ENCODE measurements at places on chromosomes 4 and X. TPM values are rescaled to one million over a fixed set of nuclear protein-coding genes. Genes with fewer than 3 reads are reported as not detected.

- no peak for DNase-seq
These were observed 469.5 kb upstream of the FAT1 start for GRCh38 chr4:187193141-187193540.

GRCh38 chrX:21479695-21480270 lies 105.6 kb downstream of the CNKSR2 start:
- no peak for DNase-seq

- no peak for DNase-seq
These were observed 63.9 kb downstream of the HPGDS start for GRCh38 chr4:94278781-94279180.

DNA sequence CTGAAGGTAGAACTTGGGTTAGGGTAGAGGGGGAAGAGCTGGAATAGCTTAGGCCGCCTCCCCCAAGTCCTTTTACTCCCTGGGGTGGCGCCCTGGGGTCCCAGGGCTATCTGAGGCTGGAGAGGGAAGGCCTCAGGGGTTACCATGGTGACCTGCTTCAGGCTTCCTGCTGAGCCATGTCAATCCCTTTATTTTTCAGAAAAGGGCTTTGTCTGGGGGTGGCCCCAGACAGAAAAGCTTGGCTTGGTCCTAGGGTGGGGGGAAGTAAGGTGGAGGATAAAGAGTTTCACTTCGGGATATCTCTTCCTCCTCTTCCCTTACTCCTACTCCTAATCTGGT lies 6.3 kb downstream of the EFNB1 start:
- DNase-seq: no peak

DNA sequence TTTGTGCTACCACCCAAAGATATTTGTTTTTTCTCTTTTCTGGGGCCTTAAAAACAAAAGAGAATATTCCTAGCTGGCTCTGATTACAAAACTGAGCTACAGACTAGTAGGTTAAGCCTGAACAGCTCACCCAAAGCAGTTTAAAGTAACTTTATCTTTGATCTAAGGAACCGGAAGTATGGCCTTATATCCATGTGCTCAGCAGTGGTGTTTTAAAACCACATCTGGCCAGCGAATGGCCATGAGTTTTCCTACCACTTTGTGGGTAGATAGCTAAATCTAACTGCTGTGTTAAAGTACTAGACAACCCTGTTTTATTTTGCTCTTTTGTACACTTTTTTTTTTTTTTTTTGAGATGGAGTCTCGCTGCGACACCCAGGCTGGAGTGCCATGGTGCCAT lies 24.6 kb downstream of the ADGRG4 start:
- no peak for DNase-seq

The CTAG1A gene
- total RNA-seq: not detected

- no peak for DNase-seq
These were observed 4.5 kb downstream of the RP2 start for GRCh38 chrX:46841346-46841745.

The PDE5A gene
- 0.25 TPM for total RNA-seq

GRCh38 chr4:24988776-24989175 lies 42.0 kb downstream of the LGI2 start:
- DNase-seq: no peak

The TEC gene
- total RNA-seq: 2.4 TPM

The G6PD gene
- total RNA-seq: 82.8 TPM

DNA sequence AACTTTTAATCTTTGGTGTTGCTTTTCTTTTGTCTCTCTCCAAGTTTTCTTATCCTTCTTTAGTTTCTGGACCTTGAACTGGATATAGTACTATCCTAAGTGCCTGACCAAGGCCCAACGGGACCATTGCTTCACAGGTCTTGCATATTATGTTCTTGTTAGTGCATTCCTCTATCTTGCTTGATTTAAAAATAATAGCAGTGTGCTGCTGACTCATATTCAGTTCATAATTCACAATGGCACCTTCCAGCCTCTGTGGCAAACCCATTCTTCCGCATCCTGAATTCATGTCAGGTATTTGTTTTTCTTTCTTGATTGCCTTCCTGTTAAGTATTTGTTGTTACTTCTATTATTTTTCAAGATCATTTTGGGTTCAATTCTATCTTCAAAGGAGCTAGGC lies 197.1 kb upstream of the GIMD1 start:
- DNase-seq: no peak

DNA sequence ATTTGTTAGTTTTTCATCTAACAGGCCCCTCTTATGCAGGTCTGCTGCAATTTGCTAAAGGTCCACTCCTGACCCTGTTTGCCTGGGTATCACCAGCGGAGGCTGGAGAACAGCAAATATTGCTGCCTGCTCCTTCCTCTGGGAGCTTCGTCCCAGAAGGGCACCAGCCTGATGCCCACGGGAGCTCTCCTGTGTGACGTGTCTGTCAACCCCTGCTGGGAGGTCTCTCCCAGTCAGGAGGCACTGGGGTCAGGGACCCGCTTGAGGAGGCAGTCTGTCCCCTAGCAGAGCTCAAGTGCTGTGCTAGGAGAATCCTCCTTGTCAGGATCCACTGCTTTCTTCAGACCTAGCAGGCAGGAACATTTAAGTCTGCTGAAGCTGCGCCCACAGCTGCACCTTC lies 30.5 kb downstream of the ATRX start:
- DNase-seq: no peak

The SRPX2 gene
- not detected for total RNA-seq

The TCEAL6 gene
- total RNA-seq: not detected

DNA sequence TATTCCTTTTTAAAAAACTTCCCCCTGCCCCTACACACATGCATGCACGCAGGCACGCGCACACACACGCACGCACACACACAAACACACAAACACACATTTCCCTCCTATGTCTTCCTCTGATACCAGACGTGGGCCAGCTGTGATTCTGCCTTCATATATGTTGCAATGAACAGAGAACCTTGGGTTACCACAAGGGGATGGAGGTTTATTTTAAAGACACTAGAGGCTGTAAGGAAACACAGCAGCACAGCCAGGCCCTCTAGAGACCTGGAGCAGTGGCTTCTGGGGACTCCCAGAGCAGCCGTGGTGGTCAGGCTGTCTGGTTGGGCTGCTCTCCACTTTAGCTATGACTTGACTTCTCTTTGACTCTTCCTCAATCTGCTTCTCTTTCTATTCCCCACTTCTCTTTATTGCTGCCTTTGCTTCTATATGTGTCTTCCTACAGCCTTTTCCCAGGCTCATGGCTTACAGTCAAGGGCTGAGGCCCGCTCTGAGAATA lies 3.2 kb upstream of the TLR10 start:
- no peak for DNase-seq

DNA sequence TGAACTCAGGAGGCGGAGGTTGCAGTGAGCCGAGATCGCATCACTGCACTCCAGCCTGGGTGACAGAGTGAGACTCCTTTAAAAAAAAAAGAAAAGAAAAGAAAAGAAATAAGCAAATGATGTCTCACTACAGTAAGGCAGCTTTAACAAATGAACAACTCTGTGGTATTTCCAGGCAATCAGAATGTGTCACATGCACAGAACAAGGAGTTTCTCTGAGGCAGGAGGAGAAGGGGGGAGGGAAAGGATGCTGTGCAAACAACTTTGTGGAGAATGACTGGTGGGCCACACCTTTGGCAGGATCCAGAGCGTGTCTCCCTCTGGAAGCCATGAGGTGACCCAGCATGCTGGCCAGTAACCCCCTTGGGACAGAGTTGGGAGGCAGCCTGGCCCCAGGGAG lies 57.6 kb downstream of the RAI2 start:
- no peak for DNase-seq

The P2RY8 gene
- 34.5 TPM for total RNA-seq

The CORIN gene
- 0.30 TPM for total RNA-seq

DNA sequence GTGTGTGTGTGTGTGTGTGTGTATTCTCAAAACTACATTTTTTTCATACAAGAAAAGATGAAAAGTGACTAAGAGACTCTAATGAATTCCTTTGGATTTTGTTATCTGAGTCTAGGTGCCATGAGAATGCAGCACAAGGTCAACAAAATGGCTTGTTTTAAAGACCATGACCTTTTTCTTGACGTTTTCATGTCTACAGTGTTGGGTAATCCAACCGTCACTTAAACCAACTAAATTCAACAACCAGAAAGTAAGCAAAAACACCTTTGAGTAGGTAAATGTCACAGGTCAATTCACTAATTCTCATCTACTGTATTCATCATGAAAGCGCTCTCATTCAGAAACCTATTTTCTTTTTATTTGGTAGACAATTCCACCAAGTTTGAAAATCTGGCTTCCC lies 3.1 kb downstream of the SMARCA1 start:
- DNase-seq: no peak

The SSX4 gene
- total RNA-seq: not detected

The ASB12 gene
- not detected for total RNA-seq

DNA sequence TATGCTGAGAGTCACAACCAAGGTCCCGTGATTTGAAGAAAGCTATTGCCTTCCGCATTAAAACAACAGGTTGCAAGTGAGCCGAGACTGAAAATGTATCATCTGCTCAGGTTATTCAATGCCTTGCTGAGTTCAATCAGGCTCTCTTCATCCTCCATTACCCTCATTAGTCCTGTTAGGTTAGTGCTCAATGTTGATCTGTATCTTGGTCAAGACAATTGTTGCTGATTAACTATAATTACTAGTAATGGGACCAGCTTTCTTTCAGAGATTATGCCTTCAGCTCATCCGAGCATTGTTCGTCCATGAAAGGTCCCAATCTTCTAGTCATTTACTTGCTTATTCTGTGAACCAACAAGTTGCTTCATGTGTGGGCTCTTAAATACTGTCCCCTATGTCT lies 534.6 kb upstream of the FAM241A start:
- no peak for DNase-seq

The MAGED1 gene
- total RNA-seq: 45.5 TPM

GRCh38 chr4:169846396-169846795 lies 88.7 kb upstream of the HPF1 start:
- DNase-seq: no peak

- DNase-seq: no peak
These were observed 25.7 kb upstream of the XIAP start for GRCh38 chrX:123834116-123834515.

- peak; percentile 8 for DNase-seq
These were observed 78.5 kb downstream of the MID1IP1 start for GRCh38 chrX:38879631-38880220.

DNA sequence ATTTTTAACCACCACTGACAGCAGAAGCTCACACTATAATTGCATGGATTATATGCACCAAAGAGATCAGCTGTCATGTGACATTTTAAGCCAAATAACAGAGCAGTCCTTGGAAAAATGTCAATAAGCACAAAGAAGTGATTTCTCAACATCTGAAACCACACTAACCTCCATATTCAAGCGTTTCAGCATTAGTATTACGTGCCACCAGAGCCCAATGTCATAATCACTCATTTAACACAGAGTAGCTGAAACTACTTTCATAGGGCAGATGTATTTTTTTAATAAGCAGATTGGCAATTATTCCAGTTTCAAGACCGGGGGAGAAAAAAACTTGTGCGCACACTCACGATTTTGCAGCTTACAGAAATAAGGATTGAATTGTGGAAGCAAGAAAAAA lies 76.6 kb downstream of the SH3KBP1 start:
- no peak for DNase-seq

The OPN1MW gene
- total RNA-seq: not detected

The BMX gene
- not detected for total RNA-seq

The ZNF41 gene
- 8.7 TPM for total RNA-seq

DNA sequence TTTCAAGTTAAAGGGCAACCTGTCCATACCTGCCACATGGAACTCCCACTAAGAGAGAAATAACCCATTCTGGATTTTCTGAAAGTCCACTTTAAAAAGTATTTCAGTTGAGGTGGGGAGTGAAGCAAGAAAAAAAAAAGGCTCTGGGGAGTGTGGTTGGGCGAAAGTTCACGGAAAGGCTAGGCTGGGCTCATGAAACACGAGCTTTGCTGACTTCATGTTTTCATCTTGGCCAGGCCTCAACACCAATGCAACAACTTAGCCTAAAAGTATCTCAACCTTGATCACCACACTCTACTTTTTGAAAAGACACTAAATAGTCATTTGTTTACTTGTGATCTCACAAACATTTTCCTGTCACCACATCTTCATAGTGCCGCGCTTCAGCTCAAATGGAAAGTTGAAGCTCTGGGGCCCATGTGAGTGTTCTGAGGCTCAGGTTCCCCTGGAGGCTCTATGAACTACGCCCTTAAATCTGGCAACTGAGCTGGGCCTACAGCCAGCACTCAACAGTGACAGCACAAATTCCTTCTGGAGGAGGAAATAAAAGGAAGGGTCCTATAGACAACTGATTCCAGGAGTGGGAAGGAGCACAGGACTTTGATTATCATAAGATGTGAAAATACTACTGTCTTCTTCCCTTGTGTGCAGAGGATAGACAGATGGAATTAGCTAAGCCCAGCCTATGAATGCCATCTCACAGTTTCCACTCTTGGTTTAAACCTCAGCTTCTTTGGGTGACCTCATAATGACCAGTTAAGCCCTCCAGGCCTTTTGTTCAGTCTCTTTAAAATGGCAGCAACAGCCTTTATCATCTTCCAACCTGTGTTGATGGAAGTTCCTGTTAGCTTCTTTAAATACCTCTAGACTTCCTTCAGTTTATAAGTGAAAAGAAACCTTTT lies 5.1 kb downstream of the CD40LG start:
- DNase-seq: no peak

- no peak for DNase-seq
These were observed 385.2 kb upstream of the FAT1 start for GRCh38 chr4:187108845-187109244.

DNA sequence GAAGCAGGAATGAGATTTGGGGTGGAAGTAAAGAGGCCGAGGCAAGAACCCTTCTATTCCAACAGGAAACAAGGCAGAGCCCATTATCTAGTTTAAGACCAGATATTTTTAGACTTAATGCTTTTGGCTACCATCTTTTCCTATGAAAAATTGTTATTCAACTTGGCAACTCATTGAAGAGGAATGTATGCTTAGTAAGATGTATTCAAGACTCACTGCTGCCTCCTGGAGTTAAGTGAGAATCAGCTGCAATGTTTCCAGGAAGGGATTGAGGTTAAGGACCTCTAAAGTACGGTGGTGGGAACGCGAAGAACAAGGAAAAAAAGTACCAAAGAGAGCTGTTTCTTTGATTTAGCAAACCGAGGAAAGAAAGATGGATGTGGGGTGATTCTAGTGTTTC lies 89.1 kb downstream of the RAPGEF2 start:
- DNase-seq: no peak

DNA sequence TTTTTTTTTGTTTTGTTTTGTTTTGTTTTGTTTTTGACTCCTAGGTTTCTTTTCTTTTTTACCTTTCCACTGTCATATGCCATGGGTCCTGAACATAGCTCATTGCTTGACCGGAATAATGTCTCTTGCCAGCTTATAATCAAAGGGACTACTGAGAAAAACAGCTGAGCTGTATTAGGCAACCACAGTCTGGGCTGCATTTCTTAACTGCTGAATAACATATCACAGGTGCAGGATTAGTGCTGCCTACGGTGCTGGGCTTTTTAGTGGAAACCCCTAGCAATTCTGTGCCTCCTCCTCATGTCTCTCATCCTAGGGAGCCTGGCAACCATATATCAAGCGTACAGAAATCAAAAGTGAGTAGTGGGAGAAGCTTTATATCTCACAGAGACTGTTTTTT lies 333.5 kb downstream of the BMPR1B start:
- DNase-seq: no peak

The SLC2A9 gene
- 2.4 TPM for total RNA-seq

- DNase-seq: no peak
These were observed 12.7 kb downstream of the ART3 start for GRCh38 chr4:76087007-76087769.

The POU3F4 gene
- total RNA-seq: not detected

GRCh38 chr4:2786794-2787229 lies 6.1 kb upstream of the SH3BP2 start:
- DNase-seq: no peak
